ENCODE measurements at places on chromosomes 7 and 10. TPM values are rescaled to one million over a fixed set of nuclear protein-coding genes. Genes with fewer than 3 reads are reported as not detected.
A peak's percentile ranks its signal among the peaks of the same experiment; 100 is the strongest.

DNA sequence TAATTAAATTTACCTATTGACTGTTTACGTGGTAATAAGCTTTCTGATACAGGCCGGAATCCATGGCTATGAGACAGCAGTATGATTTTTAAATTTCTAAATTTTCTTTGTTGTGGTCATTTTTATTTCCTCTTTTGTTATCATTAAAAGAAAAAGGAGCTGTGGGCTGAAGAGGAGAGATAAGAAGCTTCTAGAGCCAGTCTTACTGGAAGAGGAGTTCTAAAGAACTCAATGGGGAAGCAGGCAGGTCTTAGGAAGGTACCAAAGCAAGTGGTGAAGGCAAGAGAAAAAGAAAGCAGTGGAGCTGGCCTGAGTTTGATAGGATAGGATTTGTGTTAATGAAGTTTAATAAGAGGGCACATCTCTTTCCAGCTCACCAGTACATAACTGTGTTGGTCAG lies 1187.8 kb downstream of the CNTNAP2 start:
- no peak for DNase-seq
- no peaks in the 10 kb centered on the region for H3K36me3 ChIP-seq
- no peak overlapping the region for H3K27ac ChIP-seq

GRCh38 chr7:155769701-155770100 lies 42.6 kb downstream of the SHH start:
- H3K27me3 ChIP-seq: no peaks in the 10 kb centered on the region
- peaks cover 86% of the 10 kb centered on the region for H3K36me3 ChIP-seq
- DNase-seq: peak; percentile 1
- H3K4me1 ChIP-seq: no peaks in the 10 kb centered on the region
- H3K4me3 ChIP-seq: no peak overlapping the region

GRCh38 chr7:134694767-134695166 lies 48.1 kb downstream of the BPGM start:
- no peak overlapping the region for H3K27ac ChIP-seq
- no peaks in the 10 kb centered on the region for H3K36me3 ChIP-seq
- H3K27me3 ChIP-seq: no peaks in the 10 kb centered on the region

- no peak for DNase-seq
- H3K27me3 ChIP-seq: no peaks in the 10 kb centered on the region
- no peak overlapping the region for H3K27ac ChIP-seq
- no peaks in the 10 kb centered on the region for H3K36me3 ChIP-seq
- no peak overlapping the region for H3K4me3 ChIP-seq
These were observed 1674.9 kb downstream of the REEP3 start for GRCh38 chr10:65196111-65196510.

- no peaks in the 10 kb centered on the region for H3K4me1 ChIP-seq
- no peak overlapping the region for H3K4me3 ChIP-seq
- no peaks in the 10 kb centered on the region for H3K36me3 ChIP-seq
- DNase-seq: no peak
These were observed 1011.2 kb upstream of the GHITM start for GRCh38 chr10:83127942-83128575.

DNA sequence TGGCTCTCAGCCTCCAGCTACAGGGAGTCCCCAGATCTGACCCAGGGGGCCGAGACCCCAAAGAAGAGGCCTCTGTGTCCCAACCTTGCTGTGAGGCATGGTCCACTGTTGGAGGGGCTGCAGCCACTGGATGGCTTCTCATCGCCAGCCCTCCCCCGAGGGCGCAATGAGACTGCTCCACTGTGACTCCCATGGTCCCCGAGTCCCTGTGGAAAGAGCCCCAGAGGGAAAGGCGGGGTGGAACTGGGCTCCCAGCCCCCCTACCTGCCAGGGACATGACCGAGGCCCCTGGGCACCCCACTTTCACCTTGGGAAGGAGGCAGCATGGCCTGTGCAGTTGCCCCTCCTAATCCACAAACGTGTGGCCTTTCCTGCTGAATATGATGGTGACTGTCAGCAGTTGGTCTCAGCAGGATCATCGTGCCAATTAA lies 33.5 kb upstream of the RET start:
- H3K36me3 ChIP-seq: no peaks in the 10 kb centered on the region
- no peak overlapping the region for H3K27ac ChIP-seq
- H3K27me3 ChIP-seq: no peaks in the 10 kb centered on the region
- no peak overlapping the region for H3K4me3 ChIP-seq
- no peaks in the 10 kb centered on the region for H3K4me1 ChIP-seq

- H3K4me3 ChIP-seq: peak overlapping the region; percentile 97
- H3K27me3 ChIP-seq: no peaks in the 10 kb centered on the region
- peak overlapping the region; percentile 97 for H3K27ac ChIP-seq
- H3K4me1 ChIP-seq: no peaks in the 10 kb centered on the region
These were observed 135.8 kb downstream of the NRBF2 start for GRCh38 chr10:63268798-63269503.

DNA sequence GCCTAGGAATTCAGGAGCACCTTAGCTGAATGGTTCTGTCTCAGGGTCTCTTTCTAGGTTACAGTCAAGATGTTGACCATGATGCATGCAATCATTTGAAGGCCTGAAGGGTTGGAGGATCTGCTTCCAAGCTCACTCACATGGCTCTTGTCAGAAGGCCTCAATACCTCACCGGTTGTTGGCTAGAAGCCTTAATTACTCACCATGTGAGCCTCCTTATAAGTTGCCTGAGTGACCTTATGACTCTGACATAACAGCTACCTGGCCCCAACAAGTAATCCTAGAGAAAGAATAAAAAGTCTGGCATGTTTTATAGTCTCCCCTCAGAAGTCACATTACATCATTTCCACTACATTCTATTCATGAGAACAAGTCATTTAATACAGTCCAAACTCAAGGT lies 3.4 kb upstream of the C1GALT1 start:
- H3K27me3 ChIP-seq: no peaks in the 10 kb centered on the region
- DNase-seq: no peak
- H3K4me1 ChIP-seq: peaks cover 3% of the 10 kb centered on the region
- no peak overlapping the region for H3K4me3 ChIP-seq
- no peaks in the 10 kb centered on the region for H3K36me3 ChIP-seq

GRCh38 chr10:72123616-72124015 lies 35.3 kb upstream of the SPOCK2 start:
- H3K27me3 ChIP-seq: no peaks in the 10 kb centered on the region
- H3K4me3 ChIP-seq: no peak overlapping the region
- no peaks in the 10 kb centered on the region for H3K4me1 ChIP-seq
- H3K27ac ChIP-seq: no peak overlapping the region

DNA sequence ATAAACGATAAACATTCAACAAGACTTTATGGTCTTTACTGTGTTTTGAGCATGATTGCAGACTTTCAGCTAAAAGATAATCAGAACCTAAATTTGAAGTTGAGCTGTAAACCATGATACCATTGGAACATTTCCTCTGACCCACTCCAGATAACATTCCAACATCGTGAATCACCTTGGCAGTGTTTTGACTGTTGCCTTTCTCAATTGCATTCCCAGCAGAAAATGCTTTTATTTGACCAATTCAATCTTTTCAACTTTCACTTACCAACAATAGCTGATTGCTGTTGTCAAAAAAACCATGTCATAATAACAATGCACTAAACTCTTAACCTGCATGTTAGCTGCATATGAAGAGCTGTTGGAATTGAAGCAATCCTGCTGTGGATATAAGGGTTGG lies 165.5 kb downstream of the MDFIC start:
- H3K4me1 ChIP-seq: peaks cover 5% of the 10 kb centered on the region
- no peak overlapping the region for H3K4me3 ChIP-seq
- H3K36me3 ChIP-seq: no peaks in the 10 kb centered on the region
- no peak overlapping the region for H3K27ac ChIP-seq
- no peak for DNase-seq

GRCh38 chr7:27149842-27150567 lies 2.4 kb downstream of the HOXA3 start:
- no peaks in the 10 kb centered on the region for H3K4me1 ChIP-seq
- DNase-seq: no peak
- H3K36me3 ChIP-seq: no peaks in the 10 kb centered on the region
- H3K27ac ChIP-seq: no peak overlapping the region
- H3K27me3 ChIP-seq: peaks cover 100% of the 10 kb centered on the region

DNA sequence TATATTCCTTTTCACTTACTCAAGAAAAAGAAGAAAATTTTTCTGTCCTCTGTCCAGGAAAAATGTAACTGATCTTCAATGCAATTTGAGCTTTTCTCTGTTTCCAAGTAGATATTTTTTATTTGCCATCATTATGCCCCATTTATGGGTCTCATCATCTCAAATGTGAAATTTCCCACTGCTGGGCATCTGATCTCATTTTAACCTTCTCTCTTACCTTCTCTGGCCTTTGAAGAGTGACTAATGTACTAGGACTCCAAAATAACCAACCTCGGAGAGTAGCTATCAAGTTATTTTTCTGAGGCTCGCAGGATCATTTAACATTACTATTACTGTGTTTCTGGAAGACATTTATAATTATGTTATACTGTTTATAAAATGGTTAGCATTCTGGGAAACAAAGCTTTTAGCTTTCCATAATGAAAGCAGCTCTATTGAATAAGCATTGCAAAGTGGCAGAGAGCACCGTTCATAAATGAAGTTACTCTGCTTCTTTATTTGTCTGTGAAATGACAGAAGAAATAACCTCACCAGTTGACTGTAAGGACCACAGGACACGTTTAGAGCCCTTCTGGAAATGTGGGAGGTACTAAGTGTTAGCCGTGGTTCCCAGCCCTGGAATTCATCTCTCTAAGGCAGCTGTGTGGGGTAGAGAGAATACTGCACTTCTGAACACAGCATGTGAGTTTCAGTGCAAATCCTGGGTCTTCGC lies 33.3 kb upstream of the NMT2 start:
- no peaks in the 10 kb centered on the region for H3K27me3 ChIP-seq
- H3K27ac ChIP-seq: no peak overlapping the region
- H3K36me3 ChIP-seq: peaks cover 5% of the 10 kb centered on the region
- no peak for DNase-seq
- H3K4me3 ChIP-seq: no peak overlapping the region

- no peak for DNase-seq
- H3K27me3 ChIP-seq: peaks cover 11% of the 10 kb centered on the region
- H3K4me3 ChIP-seq: no peak overlapping the region
- no peaks in the 10 kb centered on the region for H3K36me3 ChIP-seq
- no peak overlapping the region for H3K27ac ChIP-seq
- H3K4me1 ChIP-seq: no peaks in the 10 kb centered on the region
These were observed 139.7 kb upstream of the PCGF5 start for GRCh38 chr10:91080776-91081175.

Gene CXCL12
- total RNA-seq: 0.91 TPM

Gene ICA1
- total RNA-seq: 53.3 TPM

Gene ELOVL3
- not detected for total RNA-seq

Gene FAM13C
- 2.5 TPM for total RNA-seq

Gene CTBP2
- 105 TPM for total RNA-seq

Gene SYNPO2L
- total RNA-seq: 0.09 TPM

Gene PILRA
- 2.1 TPM for total RNA-seq

Gene HECW1
- 15.4 TPM for total RNA-seq

Gene HTR7
- 0.70 TPM for total RNA-seq
